T-helper 22 cell (primary cell): ENCODE measurements at places on chromosomes 6 and 20.

DNA sequence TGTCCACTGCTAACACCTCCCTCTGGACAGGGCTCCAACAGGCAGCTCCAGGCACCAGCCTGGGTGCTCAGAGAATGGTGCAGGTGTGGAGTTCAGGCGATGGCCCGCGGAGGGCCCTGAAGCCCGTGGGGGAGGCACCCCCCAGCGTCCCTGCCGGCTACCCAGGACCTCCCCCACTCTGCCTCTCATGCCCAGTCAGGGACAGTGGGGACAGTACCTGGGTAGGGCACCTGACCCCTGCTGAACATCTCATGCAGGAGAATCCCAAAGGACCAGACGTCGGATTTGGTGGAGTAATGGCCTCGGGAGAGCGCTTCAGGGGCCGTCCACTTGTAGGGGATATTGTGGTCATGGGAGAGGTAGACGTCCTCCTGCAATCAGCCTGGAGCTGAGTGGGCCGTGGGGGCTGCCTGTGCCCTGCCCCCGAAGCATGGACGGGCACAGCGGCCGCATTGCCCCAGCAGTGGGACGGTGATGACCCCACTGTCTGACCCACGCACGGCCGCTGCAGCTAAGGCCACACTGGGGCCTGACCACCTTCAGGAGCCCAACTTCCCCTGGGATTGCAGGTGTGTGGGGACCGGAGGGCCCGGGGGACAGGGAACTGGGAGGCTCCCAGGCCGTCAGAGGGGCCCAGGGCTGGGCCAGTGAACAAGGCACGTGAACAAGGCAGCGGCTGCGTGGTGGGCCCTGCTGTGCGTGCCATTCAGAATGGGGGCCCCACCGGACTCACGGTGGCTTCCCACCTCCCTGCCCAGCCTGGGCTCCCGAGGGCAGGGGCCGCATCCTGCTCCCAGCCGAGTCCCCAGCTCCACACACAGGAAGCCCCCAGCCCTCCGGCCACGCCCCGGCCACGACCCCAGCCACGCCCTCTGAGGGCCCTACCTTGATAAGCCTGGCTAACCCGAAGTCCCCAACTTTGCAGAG is 7.1 kb downstream of the PTK6 start:
- DNase-seq: no peak

DNA sequence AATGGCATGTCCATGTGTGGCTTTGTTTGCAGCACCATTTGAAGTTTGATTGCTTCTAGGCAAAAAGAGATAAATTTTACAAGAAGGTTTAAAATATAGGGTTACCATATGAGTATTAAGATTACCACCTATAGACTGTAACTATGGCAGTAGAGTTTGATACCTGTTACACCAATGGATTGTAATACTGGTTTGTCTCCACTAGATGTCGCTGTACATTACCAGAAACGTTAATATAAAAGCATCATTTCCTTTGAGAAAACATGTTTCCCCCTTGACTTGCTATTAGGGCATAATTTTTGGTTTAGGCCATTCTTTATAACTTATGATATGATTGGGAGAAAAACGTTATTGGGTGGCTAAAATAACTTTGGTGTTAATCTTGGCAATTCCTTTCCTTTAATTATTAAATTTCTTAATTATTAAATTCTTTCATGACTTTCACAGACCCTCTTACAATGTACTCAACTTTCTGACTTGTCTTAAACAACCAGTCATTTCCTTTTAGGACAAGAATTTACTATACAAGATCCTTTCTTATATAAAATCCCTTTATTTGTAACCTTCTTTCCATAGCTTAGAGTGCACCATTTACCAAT is 42.8 kb downstream of the HLA-DPB1 start:
- DNase-seq: no peak

DNA sequence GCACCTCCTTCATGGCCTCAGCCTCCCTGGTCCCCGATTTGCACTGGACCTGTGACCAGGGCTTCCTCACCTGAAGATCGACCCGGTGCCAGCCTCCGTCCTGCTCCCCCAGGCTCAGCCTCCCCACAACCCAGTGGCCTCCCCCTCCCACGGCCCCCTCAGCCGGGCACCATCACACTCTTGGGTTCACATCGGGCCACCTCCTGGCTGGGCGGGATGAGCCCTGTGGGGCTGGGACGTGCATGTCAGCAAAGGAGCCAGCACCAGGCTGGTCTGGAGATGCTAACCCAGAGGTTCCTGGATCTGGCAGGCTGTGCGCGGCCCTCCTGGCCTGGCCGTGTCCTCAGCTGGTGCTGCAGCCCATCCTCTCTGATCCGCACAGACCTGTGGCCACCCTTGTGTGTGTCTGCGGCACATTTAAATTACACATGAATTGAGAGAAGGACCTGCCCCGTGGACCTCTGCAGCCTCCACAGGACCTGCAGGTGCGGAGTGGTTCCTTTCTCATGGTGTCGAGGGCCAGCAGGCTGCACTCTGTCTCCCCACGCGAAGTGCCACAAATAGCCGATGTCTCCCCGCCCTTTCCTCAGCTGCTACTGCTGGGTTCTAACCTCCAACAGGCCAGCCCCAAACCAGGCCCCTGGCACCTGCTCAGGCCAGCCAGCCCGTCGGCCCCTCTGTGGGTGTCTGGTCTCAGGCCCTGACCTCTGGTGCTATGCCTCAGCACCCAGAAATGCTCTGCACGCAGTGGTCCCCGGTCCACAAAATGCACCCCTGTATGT is 237.5 kb downstream of the ERMARD start:
- no peak for DNase-seq

DNA sequence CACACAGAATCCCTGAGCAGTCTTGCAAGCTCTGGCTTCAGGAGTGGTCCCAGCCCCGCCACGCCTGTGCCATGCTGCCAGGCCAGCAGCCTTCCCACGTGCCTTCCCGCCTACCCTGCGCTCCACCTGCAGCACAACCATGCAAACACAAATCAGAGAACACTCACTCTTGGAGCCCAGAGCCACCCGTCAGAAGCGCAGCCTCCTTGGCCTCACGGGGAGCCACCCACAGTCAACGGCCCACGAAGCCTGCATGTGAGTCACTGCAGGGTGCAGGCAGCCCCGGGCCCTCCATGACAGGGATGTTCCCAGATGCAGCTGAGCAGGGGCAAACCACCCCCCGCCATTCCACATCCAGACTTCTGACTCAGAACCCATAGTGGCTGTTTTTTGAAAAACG is 217.0 kb downstream of the DLL1 start:
- DNase-seq: no peak

- no peak for DNase-seq
Observed at GRCh38 chr20:58605292-58606065, 45.6 kb upstream of the STX16 start.

DNA sequence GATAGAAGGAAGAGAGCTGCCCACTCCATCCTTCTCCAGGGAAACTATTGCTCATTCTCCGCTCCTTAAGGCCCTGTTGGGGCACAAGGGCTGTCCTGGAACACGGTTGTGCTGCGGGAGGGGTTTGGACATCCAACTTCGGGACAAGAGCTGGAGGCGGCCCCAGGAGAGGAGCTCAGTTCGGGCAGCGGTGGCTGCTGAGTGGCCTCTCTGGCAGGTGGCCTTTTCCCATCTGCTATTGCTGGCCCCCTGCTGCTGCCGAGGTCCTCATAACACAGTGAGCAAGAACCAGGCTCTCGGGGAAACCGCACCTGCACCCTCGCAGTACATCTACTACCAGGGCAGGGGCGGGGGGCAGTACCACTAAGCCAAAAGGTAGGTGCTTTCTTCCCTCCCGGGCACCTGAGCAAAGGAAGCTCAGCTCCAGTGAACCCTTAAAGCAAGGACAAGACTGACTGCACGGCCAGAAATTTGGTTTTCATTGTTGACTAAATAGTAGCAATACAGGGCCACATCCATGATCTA is 63.7 kb downstream of the PSMG4 start:
- no peak for DNase-seq

GRCh38 chr6:19757036-19757435 is 80.1 kb upstream of the ID4 start:
- DNase-seq: no peak

- no peak for DNase-seq
Observed at GRCh38 chr6:41676431-41676830, 38.2 kb downstream of the MDFI start.

- no peak for DNase-seq
Observed at GRCh38 chr20:4893709-4894108, 107.6 kb downstream of the SLC23A2 start.

- DNase-seq: no peak
Observed at GRCh38 chr6:15744818-15745402, 82.1 kb upstream of the DTNBP1 start.

DNA sequence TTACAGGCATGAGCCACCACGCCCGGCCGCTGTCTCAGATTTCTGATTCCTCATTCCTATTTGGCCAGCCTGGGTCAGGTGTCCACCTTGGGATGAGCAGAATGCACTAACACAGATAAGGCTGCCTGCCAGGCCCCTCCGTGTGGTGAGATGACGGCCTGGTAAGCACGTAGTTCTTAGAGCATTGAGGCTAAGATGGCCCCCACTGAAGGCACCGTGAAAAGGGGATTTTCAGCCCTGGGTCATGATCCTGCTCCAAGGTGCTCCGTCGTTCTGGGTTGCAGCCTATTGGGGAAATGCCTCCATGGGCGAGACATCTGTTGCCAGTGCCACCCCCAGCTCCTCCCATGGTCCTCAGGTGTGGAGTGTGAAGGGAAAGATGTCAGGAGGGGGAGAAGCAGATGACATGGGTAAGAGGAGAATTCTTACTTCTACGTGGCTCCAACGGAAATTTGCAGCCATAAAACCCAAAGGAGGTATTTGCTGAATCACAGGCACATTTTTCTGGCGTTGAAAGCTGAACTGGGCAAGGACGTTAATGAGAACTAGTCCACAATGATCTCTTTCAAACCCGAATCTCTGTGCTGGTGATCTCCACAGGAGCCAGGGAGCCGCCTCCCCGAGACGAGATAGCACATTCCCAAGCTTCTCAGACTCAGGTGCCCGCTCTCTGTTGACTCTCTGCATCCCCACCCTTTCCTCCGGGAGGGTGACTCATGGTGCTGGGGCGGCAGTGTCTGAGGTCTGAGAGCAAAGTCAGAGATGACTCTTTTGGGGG is 34.0 kb upstream of the BMP6 start:
- DNase-seq: no peak
